ENCODE measurements at places on chromosomes 4 and X.

GRCh38 chr4:152579107-152579764 is 43.3 kb upstream of the FBXW7 start:
- no peak for DNase-seq

DNA sequence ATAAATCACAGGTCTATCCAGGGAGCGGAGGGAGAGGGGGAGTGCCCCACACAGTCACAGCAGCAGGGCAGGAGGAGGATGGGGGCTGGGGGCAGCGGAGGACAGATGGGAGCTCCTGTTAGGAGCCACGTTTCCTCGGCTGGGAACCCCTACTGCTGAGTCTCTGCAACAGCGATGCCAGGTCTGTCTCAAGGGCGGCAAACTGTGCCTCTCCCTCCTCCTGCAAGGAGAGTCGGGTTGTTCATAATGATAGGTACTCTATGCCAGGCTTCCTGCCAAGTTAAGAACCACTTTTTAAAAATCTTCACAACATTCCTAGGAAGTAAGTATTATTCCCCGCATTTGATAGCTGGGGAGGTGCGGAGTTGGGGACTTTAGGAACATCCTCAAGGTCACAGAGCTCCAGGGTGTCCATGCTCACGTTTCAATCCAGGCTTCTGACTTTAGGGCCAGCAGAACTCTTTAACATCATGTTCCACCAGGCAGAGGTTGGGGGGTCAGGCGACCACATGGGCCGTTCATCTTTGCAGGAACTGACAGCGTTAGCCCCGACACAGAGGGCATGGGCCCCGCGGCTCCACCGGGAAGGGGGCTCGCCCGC is 98.3 kb upstream of the MAML3 start:
- no peak for DNase-seq

- DNase-seq = no peak
Measured at GRCh38 chr4:16607241-16608066, 291.0 kb downstream of the LDB2 start.

- DNase-seq = no peak
Measured at GRCh38 chr4:88143504-88143903, 14.9 kb downstream of the ABCG2 start.

All from SK-N-MC (cell line).